GM20000 (cell line): ENCODE measurements at places on chromosomes 5 and 9.

DNA sequence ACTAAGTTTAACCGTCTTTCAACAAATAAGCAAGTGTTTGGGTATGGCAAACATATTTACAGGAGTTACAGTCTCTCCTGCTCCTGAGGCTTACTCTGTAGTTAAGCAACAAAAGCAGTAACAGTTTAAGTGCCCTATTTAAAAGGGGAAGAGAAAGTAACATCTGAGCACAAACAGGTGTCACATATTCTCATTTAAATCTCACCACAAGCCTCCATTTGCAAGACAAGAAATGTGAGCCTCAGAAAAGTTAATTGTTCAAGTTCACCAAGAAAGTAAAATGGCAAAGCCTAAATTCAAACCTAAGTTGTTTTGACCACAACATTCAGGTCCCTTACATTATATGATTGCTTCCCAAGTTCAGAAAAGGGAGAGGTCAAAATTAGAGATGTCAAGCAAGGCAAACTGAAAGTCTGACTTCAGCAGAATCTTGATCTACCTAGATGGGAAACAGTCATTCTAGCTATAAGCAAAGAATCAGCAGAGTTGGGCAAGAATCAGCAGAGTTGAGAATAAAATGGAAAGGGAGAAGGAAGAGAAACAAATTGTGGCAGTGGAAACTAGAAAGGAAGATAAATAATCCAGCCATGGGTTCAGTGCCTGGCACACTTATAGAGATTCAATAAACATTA, 93.4 kb downstream of the STRBP start:
- DNase-seq, result peak; percentile 55

- DNase-seq, result peak; percentile 35
Measured at GRCh38 chr9:89234205-89235067, 55.8 kb upstream of the SHC3 start.

DNA sequence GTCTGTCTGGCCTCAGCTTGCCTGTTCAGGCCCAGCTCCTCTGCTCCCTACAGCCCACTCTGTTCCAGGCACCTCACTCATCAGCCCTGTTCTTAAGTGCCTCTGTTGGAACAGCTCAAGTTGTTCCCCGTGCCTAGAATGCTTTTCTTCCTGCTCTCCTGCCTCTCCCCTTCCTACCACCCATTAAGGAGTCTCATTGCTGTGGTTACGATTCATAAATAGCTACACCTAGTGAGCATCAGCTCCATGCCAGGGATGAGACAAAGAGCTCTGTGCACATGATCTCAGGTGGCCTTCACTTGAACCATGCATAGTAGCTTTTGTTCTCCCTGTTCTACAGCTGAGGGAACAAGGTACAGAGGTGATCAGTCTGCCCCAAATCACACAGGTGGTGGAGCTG, 54.3 kb downstream of the PSD2 start:
- no peak for DNase-seq

- no peak for DNase-seq
Measured at GRCh38 chr9:112719696-112720095, 1.8 kb upstream of the INIP start.

GRCh38 chr9:126371007-126371870, 44.6 kb downstream of the MVB12B start:
- no peak for DNase-seq

- DNase-seq, result no peak
Measured at GRCh38 chr5:163460562-163461171, at the start of gene HMMR. Gene HMMR, plus strand, starts transcription at chr5:163460632. Its CDS starts 61 bp downstream, at chr5:163460693.

DNA sequence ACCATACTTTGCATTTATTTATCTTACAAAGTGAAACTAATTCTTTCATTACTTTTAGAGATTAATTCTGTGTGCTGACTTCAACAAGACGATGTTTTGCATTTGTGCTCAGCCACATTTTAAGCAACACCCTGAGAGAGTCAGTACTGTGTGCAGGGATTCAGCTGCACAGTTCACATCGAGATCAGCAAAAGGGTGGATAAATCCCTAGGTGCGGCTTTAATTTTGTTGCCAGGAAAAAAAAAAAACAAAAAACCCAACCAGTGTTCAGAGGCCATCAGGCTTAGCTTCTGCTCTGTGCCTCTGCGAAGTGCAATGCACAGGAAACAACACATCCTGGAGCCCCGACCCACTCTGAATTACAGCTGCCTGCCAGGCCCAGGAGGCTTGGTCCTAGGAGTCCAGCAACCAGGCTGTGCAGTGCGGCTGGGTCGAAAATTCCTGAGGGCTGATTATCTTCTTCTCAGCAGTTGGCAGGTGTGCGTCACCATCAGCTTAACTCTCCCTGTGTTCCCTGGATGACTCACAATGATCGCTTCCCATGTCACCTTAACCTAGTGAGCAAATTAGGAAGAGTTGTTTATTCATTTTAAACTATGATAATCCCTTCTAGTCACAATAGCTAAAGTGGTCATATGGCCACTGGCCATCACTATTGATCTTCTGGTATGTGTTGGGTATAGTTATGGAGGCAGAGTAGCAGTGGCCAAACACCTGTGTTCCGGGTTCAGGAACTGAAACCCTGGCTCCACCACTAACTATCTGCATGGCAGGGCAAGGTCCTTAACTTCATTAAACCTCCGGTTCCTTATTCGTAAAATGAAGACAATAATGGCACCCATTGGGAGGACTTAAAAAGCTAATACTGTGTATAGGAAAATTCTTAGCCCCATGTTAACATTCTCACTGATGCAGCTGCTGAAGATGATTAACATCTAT, 31.2 kb upstream of the NDUFB6 start:
- no peak for DNase-seq

DNA sequence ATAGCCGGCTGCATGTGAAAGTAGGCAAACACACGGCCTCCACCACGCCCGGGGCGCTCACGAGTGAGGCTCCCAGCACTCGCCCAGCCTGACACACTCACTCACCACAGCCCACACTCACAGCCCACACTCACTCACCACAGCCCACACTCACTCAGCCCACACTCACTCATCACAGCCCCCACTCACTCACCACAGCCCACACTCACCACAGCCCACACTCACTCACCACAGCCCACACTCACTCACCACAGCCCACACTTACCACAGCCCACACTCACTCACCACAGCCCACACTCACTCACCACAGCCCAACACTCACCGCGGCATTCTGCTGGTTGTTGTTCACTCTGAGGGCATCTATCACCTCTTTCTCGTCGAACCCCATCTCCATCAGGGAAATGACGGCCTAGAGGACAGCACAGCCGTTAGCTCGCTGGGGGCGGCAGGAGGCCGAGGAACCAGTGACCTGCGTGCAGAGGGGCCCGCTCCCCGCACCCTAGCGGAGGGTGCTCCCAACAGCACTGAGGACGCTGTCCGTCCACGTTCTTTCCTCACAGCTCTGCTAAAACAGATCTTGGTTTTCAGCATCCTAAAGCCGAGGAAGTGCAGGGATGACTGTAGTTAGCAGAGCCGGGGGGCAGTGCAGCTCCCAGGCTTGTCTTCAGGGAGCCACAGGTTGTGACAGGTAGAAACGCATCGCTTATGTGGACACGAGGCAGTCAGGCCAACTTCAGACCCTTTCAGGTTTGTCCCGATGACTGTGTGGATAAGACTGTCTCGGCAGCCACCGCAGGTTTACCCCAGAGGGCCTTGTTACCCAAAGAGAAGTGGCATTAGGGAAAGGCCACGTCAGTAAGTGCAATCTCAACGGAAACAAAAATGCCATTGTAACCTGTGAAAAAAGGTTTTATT, 21.6 kb downstream of the UBAC1 start:
- no peak for DNase-seq

DNA sequence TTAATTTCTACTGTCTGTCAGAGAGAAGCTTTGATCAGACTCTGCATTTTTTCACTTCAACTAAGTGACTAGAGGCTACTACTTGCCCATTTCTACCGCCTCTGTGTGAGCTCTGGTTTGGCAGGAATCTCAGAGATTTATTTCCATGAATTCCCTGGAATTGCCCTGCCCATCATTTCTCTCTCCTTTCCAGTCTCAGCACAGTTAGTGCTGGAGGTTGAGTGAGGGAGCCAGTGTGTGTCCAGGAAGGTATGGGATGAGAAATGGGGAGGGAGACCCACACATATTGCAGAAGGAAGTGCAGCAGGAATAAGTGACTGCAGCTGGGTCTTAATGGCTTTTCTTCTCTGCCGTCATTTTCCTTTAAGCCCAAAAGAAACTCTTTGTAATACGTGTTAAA, 443.1 kb upstream of the ZNF462 start:
- DNase-seq, result no peak

DNA sequence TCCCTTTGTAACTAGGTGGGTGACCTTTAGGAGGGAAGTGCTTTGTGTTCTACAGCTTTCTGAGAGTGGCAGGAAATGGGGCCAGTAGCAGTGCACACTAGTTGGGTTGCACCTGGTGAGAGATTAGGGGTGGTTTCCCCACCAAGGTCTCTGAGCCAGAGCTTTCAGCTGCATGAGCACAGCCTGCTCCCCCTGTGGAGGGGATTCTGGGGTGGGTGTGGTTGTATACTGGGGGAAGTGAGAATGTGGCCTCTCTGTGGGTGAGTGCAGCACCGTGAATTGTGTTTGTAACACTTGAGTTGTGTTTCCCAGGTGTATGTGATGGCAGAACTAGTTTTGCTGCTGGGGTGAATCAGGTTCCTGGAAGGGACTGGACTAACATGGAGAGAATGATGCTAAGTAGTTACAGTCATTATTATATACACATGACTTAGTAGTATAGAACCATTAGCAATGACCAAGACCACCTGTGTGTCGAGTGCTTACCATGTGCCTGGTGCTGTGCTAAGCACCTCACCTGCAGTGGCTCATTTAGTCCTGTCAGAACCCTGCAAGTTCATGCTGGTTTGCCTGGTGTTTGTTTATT, 11.8 kb upstream of the CXXC5 start:
- peak; percentile 92 for DNase-seq

GRCh38 chr9:87446527-87446926, 51.1 kb upstream of the DAPK1 start:
- no peak for DNase-seq

- DNase-seq, result no peak
Measured at GRCh38 chr5:150167908-150168307, 1.3 kb downstream of the CDX1 start.

DNA sequence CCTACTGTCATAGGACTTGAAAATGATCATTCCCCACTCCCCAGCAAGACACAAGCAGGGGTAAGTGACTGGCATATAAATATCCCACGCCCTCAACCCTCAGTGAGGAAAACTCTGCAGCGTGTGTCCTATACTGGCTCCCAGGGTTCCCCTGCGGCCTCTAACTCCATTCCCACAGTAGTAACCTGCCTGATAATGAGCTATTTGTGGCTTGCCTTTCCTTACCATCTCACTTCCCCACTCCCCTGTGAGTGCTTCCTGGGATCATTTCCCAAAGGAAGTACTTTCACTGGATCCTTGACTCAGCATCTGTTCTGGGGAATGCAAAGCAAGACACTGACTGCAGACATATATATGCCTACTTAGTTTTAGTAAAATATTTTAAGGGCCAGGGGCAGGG, 14.3 kb downstream of the CDC14B start:
- DNase-seq, result no peak

- DNase-seq, result no peak
Measured at GRCh38 chr5:1497242-1497777, 26.4 kb downstream of the LPCAT1 start.

GRCh38 chr5:24598956-24599355, 45.8 kb downstream of the CDH10 start:
- DNase-seq, result no peak

DNA sequence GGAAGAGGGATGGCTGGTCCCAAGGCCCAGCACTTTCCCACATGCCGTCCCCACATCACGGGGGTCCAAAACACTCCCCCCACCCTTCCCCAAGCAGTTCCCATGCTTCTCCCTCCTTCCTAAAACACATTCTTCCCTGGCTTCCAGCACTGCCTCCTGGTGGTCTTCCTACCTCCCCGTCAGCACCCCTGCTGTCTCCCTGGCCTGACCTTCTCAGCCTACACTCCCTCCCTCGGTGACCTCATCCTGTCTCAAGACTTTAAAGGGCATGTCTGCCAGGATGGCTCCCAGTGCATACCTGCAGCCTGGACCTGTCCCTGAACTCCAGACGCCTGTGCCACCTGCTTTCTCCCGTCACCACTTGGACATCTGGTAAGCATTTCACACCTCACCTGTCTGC, 4.3 kb upstream of the NCS1 start:
- no peak for DNase-seq

DNA sequence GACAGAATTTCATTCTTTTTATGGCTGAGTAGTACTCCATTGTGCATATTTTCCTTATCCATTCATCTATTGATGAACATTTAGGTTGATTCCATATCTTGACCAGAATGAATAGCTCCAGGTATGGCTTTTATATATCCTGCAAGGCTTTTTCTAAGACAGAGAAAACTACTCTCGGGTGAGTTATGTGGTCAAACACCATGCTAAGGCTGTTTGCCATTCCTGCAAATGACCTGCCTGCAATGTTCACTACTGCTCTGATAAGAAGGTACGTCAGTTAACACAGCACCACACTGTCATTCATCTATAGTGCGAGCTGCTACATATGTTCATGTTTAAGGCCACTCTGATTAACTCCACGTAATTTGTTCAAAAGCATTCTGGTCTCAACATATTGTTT, 256.8 kb upstream of the RGMB start:
- DNase-seq, result no peak

- DNase-seq, result no peak
Measured at GRCh38 chr9:80951675-80952074, 737.7 kb downstream of the TLE1 start.

DNA sequence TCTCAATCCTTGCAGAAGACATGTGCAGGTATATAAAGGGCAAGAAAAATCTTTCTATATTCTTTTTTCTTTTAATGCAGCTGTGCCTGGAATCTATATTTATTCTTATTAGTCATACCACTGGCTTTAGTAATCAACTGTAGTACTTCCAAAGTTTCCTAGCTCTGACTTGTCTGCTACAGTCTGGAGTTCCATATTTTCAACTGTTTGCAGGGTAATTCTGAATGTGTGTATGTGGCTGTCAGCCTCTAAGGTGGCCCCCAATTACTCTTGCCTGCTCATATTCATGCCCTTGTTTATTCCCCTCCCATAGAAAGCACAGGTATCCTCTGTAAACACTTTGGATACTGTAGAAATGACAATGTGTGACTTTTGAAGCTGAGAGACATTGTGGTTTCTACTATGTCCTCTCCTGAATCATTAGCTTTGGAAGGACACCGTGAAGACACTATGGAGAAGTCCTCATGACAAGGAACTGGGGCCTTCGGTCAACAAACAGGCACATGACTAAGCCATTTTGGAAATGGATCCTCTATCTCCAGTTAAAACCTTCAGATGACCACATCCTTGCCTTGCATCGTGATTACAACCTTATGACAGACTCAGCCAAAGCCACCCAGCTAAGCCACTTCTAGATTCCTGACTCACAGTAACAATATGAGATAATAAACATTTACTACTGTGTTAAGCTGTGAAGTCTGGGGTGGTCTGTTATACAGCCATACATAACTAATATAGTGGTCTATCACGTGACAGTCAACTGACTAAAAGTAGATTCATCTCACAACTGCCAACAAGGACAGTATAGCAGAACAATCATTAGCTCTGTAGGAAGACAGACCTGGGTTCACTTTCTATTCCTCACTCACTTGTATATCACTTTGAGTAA, 49.5 kb upstream of the SUSD1 start:
- peak; percentile 10 for DNase-seq

GRCh38 chr9:133075925-133076630, 14.3 kb downstream of the CEL start:
- no peak for DNase-seq
